ENCODE measurements at places on chromosomes 4 and X. TPM values are rescaled to one million over a fixed set of nuclear protein-coding genes. Genes with fewer than 3 reads are reported as not detected.

The NSUN7 gene
- 8.5 TPM for total RNA-seq

DNA sequence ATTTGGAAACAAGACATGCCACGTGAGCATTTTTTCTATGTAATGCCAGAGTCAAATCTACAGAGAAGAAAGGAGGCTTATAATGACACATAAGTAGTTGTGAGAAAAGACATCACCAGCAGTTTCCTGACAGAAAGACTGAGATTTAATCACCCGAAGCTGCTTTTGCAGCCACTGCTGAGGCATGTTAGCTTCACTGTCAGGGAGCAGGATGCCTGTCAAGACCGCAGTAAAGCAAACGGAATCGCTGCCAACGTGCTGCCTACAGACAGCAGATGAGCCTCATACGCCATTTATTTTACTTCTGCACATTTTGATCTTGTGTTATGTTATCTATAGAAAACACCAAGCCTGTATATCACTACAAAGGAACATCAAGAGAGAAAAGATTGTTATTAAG, 68.7 kb upstream of the NDST3 start:
- H3K27me3 ChIP-seq, result no peaks in the 10 kb centered on the region
- H3K36me3 ChIP-seq, result no peaks in the 10 kb centered on the region
- no peak overlapping the region for H3K4me3 ChIP-seq
- H3K4me1 ChIP-seq, result peaks cover 9% of the 10 kb centered on the region

- DNase-seq, result no peak
- H3K4me3 ChIP-seq, result no peak overlapping the region
- no peaks in the 10 kb centered on the region for H3K36me3 ChIP-seq
- no peaks in the 10 kb centered on the region for H3K27me3 ChIP-seq
- no peaks in the 10 kb centered on the region for H3K4me1 ChIP-seq
Measured at GRCh38 chrX:113048896-113049295, 208.3 kb upstream of the AMOT start.

- no peak for DNase-seq
- no peaks in the 10 kb centered on the region for H3K36me3 ChIP-seq
- H3K27ac ChIP-seq, result no peak overlapping the region
- H3K4me3 ChIP-seq, result no peak overlapping the region
- H3K4me1 ChIP-seq, result no peaks in the 10 kb centered on the region
Measured at GRCh38 chrX:20118065-20118824, 1.5 kb upstream of the MAP7D2 start.

DNA sequence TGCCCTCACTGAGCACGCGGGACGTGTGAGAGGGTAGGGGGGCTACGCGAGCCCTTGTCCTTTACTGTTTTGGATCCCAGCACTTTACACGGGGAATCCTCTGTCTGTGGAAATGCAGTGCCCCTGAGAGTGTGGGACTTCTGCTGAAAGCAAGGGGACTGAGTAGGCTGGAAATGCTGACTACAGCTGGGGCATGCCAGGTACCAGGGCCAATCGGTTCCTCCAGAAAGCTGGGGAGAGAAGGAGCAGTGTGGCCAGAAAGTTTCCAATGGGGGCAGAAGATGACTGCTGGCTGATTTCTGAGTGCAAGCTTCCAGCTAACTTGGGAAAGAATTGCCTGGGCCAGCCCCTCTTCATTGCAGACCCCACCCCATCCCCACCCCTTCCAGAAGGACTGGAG, 1.5 kb downstream of the NHSL2 start:
- no peak for DNase-seq
- H3K27me3 ChIP-seq, result no peaks in the 10 kb centered on the region
- peak overlapping the region; percentile 84 for H3K4me3 ChIP-seq
- H3K4me1 ChIP-seq, result peaks cover under 1% of the 10 kb centered on the region

All from endothelial cell (in vitro differentiated cells).